ENCODE measurements at places on chromosomes 13 and 19. TPM values are rescaled to one million over a fixed set of nuclear protein-coding genes. Genes with fewer than 3 reads are reported as not detected.

DNA sequence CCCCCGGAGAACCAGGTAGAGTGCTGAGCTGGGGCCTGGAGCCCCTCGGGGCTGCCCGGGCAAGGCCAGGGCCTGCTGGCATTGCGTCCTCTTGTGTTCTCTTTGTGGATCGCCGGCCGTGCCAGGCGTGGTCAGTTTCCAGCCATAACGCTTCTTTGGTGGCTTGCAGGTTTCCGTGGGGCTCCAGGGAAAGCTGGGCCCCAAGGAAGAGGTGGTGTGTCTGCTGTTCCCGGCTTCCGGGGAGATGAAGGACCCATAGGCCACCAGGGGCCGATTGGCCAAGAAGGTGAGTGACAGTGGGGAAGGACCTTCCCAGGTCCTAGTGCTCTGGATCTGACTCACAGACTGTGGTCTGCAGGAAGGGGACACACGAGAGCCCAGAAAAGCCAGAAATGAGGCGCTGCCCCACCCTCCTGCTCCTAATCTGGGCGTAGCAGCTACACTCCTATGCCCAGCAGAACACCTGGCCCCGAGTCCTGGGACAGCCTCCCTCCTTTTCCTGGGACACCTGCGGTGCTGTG is 57.5 kb downstream of the RAB20 start:
- peaks cover 60% of the 10 kb centered on the region for H3K36me3 ChIP-seq
- no peak overlapping the region for H3K4me3 ChIP-seq
- no peaks in the 10 kb centered on the region for H3K27me3 ChIP-seq
- peaks cover 7% of the 10 kb centered on the region for H3K4me1 ChIP-seq

Gene OPA3
- 9.9 TPM for total RNA-seq

Gene PROZ
- not detected for total RNA-seq

- peaks cover 3% of the 10 kb centered on the region for H3K27me3 ChIP-seq
- no peaks in the 10 kb centered on the region for H3K4me1 ChIP-seq
- DNase-seq, result no peak
- H3K27ac ChIP-seq, result no peak overlapping the region
- H3K4me3 ChIP-seq, result no peak overlapping the region
- no peaks in the 10 kb centered on the region for H3K36me3 ChIP-seq
Measured at GRCh38 chr13:112446347-112446861, 70.2 kb downstream of the SPACA7 start.

DNA sequence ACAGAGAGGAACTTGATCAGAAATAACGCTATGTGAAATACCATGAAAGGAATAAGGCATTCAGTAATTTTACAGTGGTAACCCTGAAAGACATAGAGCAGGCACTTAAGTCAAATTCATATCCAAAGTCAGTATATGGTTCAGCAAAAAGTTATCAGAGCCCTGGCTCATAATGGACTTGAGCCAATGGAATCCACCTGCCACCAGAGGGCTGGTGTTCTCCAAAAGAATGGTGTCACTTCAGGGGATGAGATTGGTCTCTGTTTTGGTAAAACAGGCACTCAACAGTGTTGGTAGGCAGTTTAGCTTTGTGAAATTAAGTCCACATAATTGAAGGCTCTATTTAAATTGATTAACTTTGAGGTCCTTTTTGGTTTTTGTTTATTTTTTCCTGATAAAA is 93.9 kb downstream of the LIG4 start:
- H3K27me3 ChIP-seq, result no peaks in the 10 kb centered on the region
- no peak overlapping the region for H3K27ac ChIP-seq
- H3K4me3 ChIP-seq, result no peak overlapping the region
- no peak for DNase-seq
- no peaks in the 10 kb centered on the region for H3K4me1 ChIP-seq
- no peaks in the 10 kb centered on the region for H3K36me3 ChIP-seq

Gene C19orf18
- total RNA-seq, result 0.16 TPM

Gene MBD3L2
- total RNA-seq, result not detected

Gene TTC9B
- not detected for total RNA-seq

DNA sequence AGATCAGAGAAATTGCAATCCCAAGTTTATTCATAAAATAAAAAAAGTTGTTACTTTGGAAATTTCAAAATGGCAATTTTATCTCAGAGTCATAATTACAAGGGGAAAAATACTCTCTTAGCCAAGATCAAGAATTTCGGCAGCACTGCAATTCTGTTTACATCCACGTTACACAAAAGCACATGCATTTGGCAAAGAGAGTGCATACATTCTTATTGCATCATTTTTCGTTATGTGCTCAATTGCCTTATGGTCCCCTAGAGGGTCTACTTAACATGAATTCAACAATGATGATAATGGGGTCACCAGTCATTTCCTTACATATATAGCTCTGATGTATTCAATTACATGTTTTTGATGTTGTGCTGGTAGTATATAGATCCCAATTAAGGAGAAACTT is 498.0 kb downstream of the DIAPH3 start:
- 0 out of 2 replicates have a peak, but pooled peaks cover 3% of the 10 kb centered on the region for H3K36me3 ChIP-seq
- H3K4me1 ChIP-seq, result no peaks in the 10 kb centered on the region
- no peaks in the 10 kb centered on the region for H3K27me3 ChIP-seq
- DNase-seq, result no peak
- no peak overlapping the region for H3K27ac ChIP-seq

GRCh38 chr19:31883296-31883990 is 462.0 kb upstream of the ZNF507 start:
- no peak overlapping the region for H3K4me3 ChIP-seq
- no peaks in the 10 kb centered on the region for H3K36me3 ChIP-seq
- H3K4me1 ChIP-seq, result no peaks in the 10 kb centered on the region
- no peaks in the 10 kb centered on the region for H3K27me3 ChIP-seq
- DNase-seq, result no peak

GRCh38 chr13:72462726-72463125 is 264.7 kb downstream of the MZT1 start:
- H3K27ac ChIP-seq, result no peak overlapping the region
- no peak for DNase-seq
- H3K36me3 ChIP-seq, result no peaks in the 10 kb centered on the region
- H3K4me1 ChIP-seq, result peaks cover 6% of the 10 kb centered on the region
- H3K4me3 ChIP-seq, result no peak overlapping the region
- H3K27me3 ChIP-seq, result no peaks in the 10 kb centered on the region

GRCh38 chr19:27674701-27675100 is 1538.2 kb downstream of the UQCRFS1 start:
- no peak overlapping the region for H3K27ac ChIP-seq
- no peak for DNase-seq
- H3K36me3 ChIP-seq, result no peaks in the 10 kb centered on the region
- H3K27me3 ChIP-seq, result no peaks in the 10 kb centered on the region
- no peak overlapping the region for H3K4me3 ChIP-seq
- peaks cover 22% of the 10 kb centered on the region for H3K4me1 ChIP-seq

DNA sequence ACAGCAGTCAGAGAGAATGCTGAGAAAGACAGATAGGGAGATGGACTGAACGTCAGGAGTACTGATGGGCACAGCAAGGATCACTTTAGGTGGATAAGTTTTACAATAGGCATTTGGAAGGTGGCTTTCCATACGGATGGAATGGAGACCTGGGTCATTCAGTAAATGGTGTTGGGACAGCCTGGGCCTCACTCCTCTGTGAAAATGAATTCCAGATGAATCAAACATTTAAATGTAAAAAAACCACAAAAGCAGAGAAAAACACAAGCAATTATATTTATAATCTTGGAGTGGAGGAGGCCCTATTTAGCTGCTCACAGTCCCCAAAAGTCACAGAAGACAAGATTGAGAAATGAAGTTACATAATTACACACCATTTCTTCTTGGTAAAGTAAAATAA is 4.7 kb downstream of the IL17D start:
- no peak overlapping the region for H3K4me3 ChIP-seq
- no peak overlapping the region for H3K27ac ChIP-seq
- peaks cover 15% of the 10 kb centered on the region for H3K4me1 ChIP-seq
- DNase-seq, result no peak

DNA sequence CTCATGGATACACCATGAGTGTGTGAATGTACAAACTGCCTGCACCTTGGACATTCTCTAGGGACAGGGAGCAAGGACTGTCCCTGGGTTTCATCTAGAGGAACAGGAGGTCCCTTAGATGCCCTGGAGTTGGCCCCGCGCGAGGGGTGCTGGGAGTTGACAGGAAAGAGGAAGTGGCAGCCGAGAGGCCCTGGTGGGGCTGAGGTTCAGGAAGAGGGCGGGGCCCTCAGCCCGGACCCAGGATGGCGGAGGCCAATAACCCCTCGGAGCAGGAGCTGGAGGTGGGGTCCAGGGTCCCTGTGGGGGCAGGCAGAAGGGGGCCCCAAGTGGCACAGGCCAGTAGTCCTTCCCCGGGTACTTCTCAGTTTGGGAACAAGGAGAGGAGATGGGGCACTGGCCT is 6.9 kb downstream of the PKN1 start:
- H3K4me3 ChIP-seq, result no peak overlapping the region
- no peak for DNase-seq
- no peak overlapping the region for H3K27ac ChIP-seq
- H3K27me3 ChIP-seq, result no peaks in the 10 kb centered on the region
- peaks cover 11% of the 10 kb centered on the region for H3K4me1 ChIP-seq

DNA sequence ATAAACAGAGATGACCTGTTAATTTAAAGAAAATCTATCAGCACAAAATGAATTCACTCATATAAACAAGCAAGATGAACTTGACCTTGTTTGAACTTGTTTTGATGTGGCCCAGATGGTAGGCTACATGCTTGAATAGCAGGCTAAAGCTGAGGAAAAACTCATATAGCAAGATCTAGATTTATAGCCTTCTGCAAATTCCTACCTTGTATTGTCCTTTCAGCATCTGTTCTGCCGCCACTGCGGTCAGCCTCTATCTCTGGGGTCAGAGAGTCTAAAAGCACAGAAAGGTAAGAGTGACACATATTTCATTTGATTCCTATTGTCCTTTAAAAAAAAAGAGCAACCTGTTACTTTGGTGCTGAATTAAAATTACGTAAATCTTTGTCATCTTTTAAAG is 392.1 kb downstream of the DACH1 start:
- no peak overlapping the region for H3K4me3 ChIP-seq
- no peaks in the 10 kb centered on the region for H3K36me3 ChIP-seq
- H3K27ac ChIP-seq, result no peak overlapping the region
- H3K27me3 ChIP-seq, result no peaks in the 10 kb centered on the region

GRCh38 chr19:55230329-55230728 is 1.8 kb upstream of the TMEM86B start:
- no peak overlapping the region for H3K4me3 ChIP-seq
- no peaks in the 10 kb centered on the region for H3K27me3 ChIP-seq
- H3K36me3 ChIP-seq, result peaks cover 14% of the 10 kb centered on the region
- H3K27ac ChIP-seq, result no peak overlapping the region

- H3K27ac ChIP-seq, result no peak overlapping the region
- no peak for DNase-seq
- H3K4me3 ChIP-seq, result no peak overlapping the region
- no peaks in the 10 kb centered on the region for H3K27me3 ChIP-seq
Measured at GRCh38 chr13:114286808-114287207, 5.4 kb downstream of the UPF3A start.

Gene MAMSTR
- total RNA-seq, result 19.5 TPM

DNA sequence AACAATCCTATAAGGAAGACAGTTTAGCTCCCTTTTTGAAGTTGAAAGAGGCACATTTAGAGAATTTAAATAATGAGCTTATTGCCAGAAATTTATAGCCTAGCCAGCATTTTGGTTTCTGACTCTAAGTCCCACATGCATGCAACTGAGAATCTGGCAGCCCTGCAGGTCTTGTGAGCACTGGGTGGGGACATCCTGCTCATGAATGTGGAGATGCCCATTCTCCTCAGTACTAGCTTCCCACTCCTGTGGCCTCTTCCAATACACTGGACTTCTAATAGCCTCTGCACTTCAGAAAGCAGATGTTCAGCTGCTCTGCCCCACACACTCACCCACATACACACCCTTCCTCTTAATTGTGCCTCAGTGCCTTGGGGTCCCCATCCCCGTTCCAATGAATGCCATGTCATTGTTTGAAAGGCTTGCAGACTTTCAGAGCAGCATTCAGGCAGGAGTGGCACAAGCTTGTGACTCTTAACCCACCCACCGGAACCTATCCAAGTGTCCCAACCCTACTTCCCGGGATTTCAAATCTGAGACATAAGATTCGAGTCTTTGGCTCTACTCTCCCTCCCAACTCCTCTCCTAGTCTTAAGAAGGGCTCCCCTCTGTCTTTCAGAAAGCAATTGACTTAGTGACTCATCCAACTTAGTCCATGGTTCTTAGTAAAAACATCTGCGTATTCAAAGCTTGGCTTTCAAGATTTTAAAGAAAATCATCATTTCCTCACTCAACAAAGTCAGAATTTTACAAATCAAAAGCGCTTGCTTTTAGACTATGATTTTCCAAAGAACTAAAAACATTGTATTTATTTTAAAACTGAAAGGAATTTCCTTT is 80.0 kb upstream of the FREM2 start:
- H3K4me1 ChIP-seq, result no peaks in the 10 kb centered on the region
- H3K4me3 ChIP-seq, result no peak overlapping the region
- H3K36me3 ChIP-seq, result no peaks in the 10 kb centered on the region
- no peak for DNase-seq

Gene NLRP11
- total RNA-seq, result 4.9 TPM

DNA sequence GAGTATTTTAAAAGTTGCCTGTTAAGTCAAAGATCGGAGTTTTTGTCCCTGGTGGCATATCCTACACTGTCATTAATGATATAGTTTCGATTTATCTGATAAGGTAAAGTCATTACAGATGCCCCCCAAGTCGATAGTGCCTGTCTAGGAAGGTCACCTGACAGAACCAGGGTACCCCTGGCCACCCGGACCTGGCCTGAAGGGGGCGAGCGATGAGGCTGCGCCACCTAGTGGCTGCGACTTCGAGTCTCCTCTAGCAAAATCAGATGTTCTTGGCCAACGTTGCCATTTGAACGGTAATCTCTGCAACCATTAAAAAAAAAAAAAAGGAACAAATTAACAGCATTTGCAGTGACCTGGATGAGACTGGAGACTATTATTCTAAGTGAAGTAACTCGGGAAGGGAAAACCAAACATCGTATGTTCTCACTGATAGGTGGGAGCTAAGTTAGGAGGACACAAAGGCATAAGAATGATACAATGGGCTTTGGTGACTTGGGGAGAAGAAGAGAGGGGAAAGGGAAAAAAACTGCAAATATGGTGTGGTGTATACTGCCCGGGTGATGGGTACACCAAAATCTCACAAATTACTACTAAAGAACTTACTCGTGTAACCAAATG is 565.1 kb downstream of the LIG4 start:
- no peaks in the 10 kb centered on the region for H3K4me1 ChIP-seq
- H3K36me3 ChIP-seq, result no peaks in the 10 kb centered on the region
- no peak overlapping the region for H3K4me3 ChIP-seq
- H3K27ac ChIP-seq, result no peak overlapping the region
- DNase-seq, result peak; percentile 56
- H3K27me3 ChIP-seq, result no peaks in the 10 kb centered on the region

- no peak overlapping the region for H3K27ac ChIP-seq
- H3K36me3 ChIP-seq, result no peaks in the 10 kb centered on the region
- H3K4me1 ChIP-seq, result 0 out of 2 replicates have a peak, but pooled peaks cover 5% of the 10 kb centered on the region
- H3K4me3 ChIP-seq, result no peak overlapping the region
- peaks cover 15% of the 10 kb centered on the region for H3K27me3 ChIP-seq
- DNase-seq, result peak; percentile 47
Measured at GRCh38 chr19:40530091-40530901, 46.4 kb upstream of the SHKBP1 start.
